ENCODE measurements at places on chromosomes 6 and 20. TPM values are rescaled to one million over a fixed set of nuclear protein-coding genes. Genes with fewer than 3 reads are reported as not detected.

HLA-DOB gene
- 845 TPM for polyA plus RNA-seq

SLC22A2 gene
- not detected for polyA plus RNA-seq

KHDRBS2 gene
- polyA plus RNA-seq: 7.5 TPM

TUBB1 gene
- polyA plus RNA-seq: 12.4 TPM

MEI4 gene
- polyA plus RNA-seq: not detected

MCCD1 gene
- not detected for polyA plus RNA-seq

CDSN gene
- not detected for polyA plus RNA-seq

EEF1E1 gene
- 60.5 TPM for polyA plus RNA-seq

FAM162B gene
- polyA plus RNA-seq: not detected

- DNase-seq: no peak
These were observed 48.7 kb downstream of the BCAS4 start for GRCh38 chr20:50843331-50844276.

DNA sequence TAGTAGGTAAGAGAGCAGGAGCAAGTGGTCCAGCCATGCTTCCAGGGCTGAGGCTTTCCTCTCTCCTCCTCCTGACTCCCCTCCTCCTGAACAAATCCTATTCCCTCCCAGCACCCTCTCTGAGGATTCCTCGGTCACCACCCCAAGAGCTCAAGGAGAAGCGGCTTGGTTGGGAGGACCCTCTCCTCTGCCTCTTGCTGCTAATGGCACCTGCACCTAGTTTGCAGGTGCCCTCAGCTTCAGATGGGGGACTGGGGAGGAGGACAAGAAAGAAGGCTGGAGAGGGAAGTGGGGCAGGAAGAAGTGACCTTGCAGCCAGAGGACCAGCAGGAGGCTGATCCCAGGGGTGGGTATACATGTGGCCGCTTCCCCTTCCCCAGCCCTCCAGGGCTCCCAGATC lies 17.5 kb downstream of the NCR2 start:
- no peak for DNase-seq

DNA sequence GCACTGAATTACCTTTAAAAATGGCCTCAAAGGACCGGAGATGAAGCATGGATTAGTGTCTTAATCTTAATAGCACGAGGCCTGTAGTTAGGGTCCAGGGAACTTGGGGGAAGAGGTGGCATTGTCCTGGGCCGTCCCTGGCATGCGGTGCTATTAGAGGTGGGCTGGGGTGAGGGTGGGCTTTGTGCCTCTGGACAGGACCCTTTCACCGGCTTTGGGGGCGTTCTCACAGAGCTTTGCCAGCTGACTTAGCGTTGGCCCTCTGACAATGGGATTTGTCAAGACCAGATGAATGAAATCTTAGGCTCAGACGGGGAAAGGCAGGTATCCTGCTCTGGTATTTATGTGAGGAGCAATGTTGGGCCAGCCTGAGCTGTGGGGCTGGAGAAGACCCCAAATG lies 59.6 kb downstream of the ERMARD start:
- no peak for DNase-seq

DNA sequence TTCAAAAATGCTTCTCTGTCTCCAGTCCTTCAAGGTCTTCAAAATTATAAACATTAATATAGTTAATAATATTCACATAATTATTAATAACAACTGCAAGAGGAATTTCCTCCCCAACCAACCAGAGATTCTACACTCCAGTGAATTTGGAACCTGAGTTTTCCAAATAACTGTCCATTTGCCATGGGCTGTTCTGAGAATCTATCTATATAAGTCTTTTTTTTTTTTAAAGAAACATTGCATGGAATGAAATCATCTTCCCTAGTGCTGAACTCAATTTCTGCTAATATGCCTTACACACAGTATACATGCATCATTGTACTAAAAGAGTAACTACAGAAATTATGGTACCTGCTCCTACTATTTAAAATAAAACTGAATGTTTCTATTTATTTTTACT lies 113.9 kb downstream of the SLC22A3 start:
- no peak for DNase-seq

DNA sequence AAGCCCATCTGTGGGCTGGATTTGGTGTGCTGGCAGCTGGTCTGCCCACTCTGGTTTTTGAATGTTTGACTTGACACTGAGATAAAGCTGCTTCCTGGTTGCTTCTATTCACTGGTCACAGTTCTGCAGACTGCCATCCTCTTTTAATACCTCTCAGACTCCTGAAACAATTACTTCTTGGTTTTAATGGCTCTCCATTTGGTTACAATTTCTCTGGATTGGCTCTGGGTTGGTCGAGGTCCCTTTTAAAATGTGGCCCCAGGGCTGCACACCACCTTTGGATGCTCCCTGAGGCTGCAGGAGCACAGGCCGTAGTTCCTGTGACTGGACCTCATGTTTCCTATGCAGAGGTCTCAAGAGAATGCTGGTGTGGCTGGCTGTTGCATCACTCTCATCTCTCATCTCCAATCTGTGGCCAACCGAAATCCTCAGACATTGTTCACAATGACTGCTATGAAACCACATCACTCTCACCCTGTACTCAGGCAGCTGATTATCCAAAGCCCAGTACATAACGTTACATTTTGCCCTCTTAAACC lies 98.5 kb downstream of the INSM1 start:
- no peak for DNase-seq

GRCh38 chr20:51766994-51767866 lies 960 bp downstream of the ATP9A start:
- DNase-seq: peak; percentile 5

- no peak for DNase-seq
These were observed 16.5 kb downstream of the DYNLRB1 start for GRCh38 chr20:34532756-34533155.

GRCh38 chr6:81086991-81087390 lies 665.5 kb downstream of the TENT5A start:
- no peak for DNase-seq

DNA sequence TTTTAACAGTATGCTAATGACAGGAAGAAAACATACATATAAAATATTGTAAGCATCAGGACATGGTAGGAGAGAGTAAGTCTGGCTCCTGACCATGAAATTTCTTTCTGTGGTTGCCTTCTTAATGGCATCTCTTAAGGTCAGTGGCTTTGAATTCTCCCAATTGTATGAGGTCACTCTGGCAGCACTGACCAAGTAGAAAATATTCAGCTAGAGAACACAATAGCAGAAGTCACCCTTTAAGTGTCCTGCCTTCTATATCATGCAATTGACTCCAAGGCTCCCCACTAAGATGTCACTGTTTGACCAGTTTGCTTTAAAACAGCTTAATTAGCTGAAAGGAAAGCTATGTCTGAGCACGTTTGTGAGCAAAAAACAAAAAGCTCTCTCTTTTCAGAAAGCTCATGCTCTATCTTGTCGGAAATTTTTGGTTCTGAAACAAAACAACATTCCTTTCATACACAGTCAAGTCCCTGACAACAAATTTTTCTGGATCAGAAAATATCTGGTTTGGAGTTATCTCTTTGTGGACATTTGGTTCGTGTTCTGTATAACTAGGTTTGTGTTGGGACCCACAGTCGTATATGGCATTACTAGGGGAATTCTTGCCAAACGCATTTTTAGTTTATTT lies 120.9 kb upstream of the IFNGR1 start:
- no peak for DNase-seq

GRCh38 chr20:35953387-35954199 lies 709 bp downstream of the SCAND1 start:
- no peak for DNase-seq

- no peak for DNase-seq
These were observed 53.7 kb downstream of the BMP7 start for GRCh38 chr20:57212534-57213276.

GRCh38 chr20:52332649-52333250 lies 141.2 kb upstream of the ZFP64 start:
- no peak for DNase-seq

DNA sequence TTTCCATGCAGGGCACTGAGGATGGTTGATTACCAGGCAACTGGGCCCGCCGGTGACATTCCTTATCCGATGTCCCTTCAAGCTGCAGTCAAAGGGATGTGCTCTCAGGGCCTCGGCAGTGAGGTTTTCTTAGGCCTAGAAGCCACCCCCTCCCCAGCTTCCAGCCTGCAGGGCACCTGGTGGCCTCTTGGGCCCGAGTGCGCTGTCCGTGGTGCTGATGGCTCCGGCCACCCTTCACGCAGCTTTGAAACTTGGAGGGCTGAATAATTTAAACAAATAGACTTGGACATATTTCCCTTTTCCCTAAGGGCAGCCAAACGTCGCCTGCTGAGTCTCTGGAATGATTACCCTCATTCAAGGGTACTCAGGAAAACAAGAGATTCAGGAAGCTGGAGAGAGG lies 8.9 kb upstream of the MLN start:
- no peak for DNase-seq
